ENCODE measurements at places on chromosomes 2 and 18.

DNA sequence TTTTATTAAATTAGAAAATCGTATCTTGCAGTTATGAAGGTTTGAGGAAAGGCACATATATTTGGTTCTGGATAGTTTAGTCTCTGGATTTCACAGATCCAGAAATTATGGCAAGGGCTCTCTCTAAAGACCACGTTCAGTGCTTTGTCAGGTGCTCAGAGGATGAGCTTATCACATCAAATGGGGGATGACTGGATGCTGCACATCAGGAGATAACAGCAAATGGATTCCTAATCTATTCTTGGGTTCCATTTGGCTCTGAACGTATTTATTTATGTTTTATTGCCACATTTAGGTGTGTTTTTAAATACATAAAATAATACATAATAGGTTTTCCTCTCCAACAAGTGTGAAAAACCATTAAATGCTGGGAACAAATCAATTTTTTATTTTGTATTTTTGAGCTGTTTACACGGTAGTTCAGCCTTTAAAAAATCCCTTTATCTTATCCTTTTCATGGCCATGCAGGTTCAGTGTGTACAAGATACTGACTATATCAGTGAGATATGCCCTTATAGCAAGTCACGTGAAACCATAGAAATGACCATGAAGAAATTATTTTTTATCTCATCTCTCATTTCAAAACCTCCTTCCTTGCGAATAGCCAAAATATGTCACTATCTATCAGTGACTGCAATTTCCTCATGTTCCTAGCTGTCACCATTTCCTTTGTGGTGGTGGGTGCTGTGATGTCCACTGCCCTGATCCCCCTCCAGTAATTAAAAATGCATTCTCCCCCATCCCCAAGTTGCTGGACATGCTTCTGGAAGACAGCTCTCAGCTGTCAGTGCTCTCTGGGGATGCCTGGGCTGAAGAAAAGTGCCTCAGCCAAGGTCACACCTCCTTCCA is 25.9 kb upstream of the CXCR4 start:
- DNase-seq = no peak

GRCh38 chr18:31774962-31775361 is 14.3 kb upstream of the SLC25A52 start:
- DNase-seq = no peak

DNA sequence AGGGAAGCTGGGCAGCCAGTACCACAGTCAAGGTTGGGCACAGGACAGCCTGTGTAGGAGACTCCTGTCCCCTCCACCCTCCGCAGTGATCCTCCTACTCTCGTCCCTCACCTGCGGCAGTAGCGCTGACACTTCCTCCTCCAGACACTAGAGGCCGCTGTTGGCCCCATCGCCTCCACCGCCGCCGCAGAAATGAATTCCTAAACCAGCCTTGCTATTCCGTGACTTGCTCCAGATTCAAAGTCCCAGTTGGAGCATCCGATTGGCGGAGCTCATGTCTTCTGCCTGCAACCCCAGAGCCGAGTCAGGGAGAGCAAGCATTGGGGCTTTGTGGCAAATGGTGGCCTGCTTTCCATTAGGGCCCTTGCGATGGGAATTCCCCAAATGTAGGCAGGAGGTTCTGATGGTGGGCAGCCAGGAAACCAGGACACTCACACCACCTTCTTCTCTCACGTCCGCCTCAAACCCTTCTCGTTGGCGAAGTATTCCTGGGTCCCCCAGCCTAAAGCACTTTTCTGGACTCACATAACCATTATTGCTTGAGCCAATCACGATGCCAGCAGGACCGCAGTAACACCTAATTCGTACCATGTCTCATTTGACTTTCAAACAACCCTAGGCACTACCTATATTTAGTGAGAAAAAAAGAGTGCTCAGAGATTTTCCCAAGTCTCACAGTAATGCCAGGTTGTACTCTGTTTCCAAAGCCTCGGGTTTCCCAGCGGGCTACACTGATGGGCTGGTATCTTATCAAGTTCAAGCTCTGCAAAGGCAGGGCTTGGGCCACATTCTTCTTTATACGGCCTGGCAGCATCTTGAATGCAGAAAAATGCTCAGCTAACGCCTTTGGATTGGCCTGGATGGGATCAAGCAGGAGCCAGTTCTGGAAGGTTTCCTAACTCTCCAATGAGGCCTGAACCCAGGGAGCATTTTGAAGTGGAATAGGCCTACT is 1.2 kb upstream of the DNAJB2 start:
- peak; percentile 91 for DNase-seq

DNA sequence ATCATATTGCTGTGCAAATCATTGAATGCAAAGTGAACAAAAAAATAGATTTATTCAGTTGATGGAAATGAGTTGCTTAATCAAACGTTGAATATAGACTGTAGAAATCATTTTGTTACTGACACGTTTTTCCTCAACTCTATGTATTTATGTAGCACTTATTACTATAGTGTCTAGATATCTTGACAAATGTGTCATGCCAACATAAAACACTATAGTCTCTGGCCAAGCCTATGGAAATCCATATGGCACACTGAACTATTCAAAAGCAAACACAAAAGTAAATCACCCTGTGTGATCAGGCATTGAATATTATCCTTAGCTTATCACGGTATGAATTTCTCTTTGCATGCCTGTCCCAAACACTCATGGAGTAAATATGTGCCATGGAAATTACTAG is 131.3 kb downstream of the ZNF804A start:
- DNase-seq = no peak

Data from suprapubic skin (tissue), 4 donors.